ENCODE measurements at places on chromosomes 3 and 15.

- DNase-seq, result no peak
These were observed 32.0 kb upstream of the PPP4R2 start for GRCh38 chr3:72964633-72965032.

DNA sequence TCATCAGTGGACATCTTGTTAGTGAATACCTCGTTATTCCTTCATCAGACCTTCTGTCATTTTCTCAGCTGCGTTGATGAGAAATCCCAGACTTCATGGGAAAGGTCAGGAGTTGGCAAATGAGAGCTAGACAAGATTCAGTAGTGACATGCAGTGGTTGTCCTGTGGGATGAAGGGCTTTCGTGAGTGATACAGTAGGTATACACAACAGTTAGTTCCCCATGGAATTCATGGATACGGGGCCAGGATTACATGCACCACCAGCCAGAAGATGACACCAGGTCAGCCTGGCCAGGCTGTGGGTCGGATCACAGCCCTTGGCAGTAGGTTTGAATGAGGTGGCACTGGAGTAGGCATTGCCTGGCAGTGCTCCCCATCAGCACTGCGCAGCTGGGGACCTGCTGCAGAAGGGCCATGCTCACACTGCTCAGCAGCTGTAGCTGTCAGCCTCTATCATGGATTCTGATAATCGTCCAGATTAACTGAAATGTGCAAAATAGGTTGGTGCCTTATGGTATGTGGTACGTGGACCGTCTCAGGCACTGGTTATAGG lies 150.1 kb downstream of the SLCO3A1 start:
- DNase-seq, result peak; percentile 34

GRCh38 chr15:94441760-94442159 lies 210.4 kb downstream of the MCTP2 start:
- no peak for DNase-seq

GRCh38 chr3:157127831-157128767 lies 31.8 kb downstream of the CCNL1 start:
- peak; percentile 63 for DNase-seq

- no peak for DNase-seq
These were observed 27.7 kb downstream of the SRPRB start for GRCh38 chr3:133833267-133833666.

DNA sequence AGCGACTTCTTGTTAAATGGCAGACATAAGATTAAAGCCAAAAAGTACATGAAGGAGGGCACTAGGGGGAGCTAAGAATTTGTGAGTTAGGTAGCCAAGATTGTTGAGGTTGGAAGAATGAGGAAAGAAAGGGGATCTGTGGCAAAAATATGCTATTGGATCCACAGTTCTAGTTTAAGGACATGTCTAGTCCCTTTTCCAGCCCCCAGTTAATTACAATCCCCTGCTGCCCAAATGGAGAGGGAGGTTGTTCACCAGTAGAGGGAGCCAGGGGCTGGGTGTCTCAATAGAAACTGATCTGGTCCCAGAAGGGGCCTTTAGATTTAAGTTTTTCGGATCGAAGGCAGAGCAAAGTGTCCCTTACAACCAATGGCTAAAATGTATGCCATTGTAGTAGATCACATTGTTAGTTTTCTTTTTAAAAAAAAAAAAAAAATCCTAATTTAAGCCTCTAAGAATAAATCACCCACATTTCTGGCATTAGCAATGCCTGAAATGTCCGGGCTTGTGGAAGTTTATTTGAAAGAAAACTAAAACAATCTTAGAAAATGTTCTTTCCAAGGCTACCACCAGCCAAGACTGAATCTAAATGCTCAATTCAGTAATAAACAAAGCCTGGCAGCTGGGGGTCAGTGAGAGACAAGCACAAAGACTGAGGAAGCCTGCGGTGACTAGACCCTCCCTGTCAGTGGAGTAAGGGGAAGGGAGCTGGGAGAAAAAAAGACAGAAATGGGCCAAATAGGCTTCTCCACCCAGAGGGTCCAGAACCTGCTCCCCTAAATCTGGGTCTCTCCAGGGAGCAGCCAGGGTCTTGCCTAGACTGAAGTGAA lies 7.1 kb downstream of the COL8A1 start:
- DNase-seq, result no peak

DNA sequence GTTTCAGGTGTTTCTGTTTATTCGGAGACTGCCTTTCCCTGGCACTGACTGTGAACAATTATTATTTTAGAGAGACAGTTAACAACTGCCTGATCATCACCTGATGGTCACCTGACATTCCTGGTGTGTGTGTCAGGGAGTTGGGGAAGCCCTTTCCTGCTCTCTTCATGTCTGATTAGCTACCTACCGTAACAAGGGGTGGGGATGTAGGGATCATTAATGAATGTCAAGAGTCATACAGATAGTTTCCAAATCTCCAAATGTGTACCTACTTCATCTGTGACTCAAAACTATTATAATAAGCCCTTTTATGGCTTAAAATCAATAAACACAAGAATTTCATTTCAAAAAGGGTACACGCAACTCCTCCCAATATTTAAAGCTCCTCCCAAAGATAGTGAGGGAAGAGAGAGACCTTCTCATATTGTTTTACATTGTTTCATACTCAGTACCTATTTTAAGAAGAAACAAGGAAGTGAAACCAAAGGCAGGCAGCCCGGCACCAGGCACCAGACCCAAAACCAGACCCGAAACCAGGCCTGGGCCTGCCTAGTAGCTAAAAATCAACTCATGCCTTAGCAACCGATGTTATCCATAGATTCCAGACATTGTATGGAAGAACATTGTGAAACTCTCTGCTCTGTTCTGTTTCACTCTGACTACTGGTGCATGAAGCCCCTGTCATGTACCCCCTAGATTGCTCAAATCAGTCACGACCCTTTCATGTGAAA lies 844.9 kb upstream of the ALCAM start:
- no peak for DNase-seq

- DNase-seq, result no peak
These were observed 250.8 kb downstream of the XXYLT1 start for GRCh38 chr3:195020185-195020584.

DNA sequence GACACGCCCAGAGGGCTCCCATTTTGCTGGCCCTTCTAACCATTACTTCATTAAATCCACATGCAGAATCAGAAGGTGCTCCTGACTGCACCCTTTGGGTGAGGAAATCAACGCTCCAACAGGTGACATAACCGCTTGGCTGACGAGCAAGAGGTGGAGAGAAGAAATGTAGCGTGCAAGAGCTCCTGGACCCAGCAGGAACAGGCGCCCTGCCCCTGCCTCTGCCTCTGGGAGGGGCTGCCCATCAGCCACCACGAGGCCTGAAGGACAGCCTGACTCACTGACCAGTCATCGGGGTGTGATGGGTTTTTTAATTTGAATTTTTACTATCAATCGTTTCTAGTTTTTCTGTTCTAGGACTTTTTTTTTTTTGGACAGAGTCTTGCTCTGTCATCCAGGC lies 218.2 kb downstream of the ADAMTS17 start:
- DNase-seq, result no peak

- DNase-seq, result no peak
These were observed 82.2 kb downstream of the SRGAP3 start for GRCh38 chr3:9167222-9167621.

- DNase-seq, result peak; percentile 59
These were observed 19.9 kb downstream of the NDUFB4 start for GRCh38 chr3:120615847-120616609.

- DNase-seq, result peak; percentile 91
These were observed at the start of gene FGF12 for GRCh38 chr3:192727032-192727847. Gene FGF12 (minus strand): TSS chr3:192727541.

DNA sequence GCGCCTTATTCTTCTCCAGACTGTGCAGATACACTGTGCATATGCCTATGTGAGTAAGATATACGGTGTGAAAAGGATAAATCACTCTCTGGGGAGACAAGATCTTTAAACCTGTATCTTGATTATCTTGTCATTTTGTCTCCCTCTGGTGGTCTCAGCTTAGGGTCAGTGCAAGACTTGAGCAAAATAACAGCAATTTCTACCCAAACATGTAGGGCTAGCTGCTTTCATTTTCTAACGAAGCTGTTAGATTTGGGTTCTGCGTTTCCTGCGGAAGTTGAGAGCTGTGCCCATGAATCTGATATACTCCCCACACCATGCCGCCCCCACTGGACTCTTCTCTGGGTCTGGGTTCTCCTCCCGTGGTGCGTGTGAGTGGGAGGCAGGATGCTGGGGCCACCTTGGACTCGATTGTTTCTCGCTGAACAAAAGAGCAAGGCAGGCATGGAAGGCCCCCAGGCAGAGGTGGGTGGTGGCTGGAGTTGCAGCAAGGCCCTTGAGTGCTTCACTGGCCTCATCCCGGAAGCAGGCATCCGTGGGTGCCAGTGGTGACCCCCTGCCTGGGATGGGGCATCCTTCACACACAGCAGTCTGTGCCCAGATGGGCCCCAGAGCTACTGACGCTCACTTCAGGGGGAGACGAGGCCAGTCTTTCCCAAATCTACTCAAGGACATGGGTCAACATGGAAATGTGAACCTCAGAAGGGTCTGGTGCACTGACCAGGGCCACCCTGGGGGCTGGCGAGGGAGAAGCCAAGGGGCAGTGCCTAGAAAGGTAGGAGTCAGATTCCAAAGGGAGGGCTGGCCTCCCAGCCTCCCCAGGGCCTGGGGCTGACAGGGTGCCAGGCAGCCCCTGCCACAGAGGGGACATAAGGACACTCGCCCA lies 179.6 kb downstream of the NSMCE3 start:
- DNase-seq, result no peak

GRCh38 chr3:73548436-73548835 lies 76.3 kb downstream of the PDZRN3 start:
- DNase-seq, result no peak

DNA sequence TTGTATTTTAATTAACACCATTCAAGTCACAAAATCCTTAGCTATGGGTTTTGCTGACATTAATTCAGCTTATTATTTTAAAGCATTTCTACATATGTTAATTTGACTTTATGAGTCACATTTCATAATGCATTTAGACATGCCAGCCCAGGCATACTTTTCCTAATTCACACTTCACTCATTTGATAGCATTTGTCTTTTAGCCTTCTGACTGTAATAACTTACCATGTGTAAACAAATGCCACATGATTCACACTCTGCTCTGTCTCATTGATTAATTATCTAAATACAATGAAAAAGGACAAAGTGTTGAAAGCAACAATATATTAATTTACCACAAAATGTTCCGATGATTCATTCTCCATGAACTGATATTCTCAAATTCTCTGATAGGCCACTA lies 927.8 kb upstream of the EPHA6 start:
- no peak for DNase-seq

DNA sequence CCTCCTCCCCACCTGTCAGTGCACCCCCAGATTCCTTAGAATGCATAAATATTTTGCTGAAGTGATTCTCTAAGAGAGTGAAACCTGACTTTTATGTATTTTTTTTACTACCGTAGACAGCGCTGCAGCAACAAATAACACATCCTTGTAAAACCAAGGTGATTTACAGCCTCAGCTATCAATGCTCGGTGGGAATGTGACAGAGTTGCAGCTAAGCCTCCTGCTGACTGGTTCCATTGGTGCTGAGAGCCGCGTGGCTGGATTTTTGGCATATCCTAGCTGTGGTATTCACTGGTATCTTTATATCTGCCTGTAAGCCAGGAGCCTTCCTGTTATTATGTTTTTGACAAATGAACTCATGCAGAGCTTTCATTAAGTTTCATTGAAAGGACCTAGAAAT lies 11.0 kb downstream of the FGD5 start:
- DNase-seq, result no peak

- no peak for DNase-seq
These were observed 2.6 kb downstream of the TNIK start for GRCh38 chr3:171457607-171458061.

GRCh38 chr15:99584081-99584600 lies 18.4 kb downstream of the MEF2A start:
- DNase-seq, result no peak

- DNase-seq, result no peak
These were observed 49.3 kb downstream of the HHLA2 start for GRCh38 chr3:108345492-108346205.

GRCh38 chr3:34360713-34361112 lies 562.3 kb downstream of the PDCD6IP start:
- no peak for DNase-seq

- DNase-seq, result no peak
These were observed 14.9 kb downstream of the PRKCD start for GRCh38 chr3:53175613-53176540.

DNA sequence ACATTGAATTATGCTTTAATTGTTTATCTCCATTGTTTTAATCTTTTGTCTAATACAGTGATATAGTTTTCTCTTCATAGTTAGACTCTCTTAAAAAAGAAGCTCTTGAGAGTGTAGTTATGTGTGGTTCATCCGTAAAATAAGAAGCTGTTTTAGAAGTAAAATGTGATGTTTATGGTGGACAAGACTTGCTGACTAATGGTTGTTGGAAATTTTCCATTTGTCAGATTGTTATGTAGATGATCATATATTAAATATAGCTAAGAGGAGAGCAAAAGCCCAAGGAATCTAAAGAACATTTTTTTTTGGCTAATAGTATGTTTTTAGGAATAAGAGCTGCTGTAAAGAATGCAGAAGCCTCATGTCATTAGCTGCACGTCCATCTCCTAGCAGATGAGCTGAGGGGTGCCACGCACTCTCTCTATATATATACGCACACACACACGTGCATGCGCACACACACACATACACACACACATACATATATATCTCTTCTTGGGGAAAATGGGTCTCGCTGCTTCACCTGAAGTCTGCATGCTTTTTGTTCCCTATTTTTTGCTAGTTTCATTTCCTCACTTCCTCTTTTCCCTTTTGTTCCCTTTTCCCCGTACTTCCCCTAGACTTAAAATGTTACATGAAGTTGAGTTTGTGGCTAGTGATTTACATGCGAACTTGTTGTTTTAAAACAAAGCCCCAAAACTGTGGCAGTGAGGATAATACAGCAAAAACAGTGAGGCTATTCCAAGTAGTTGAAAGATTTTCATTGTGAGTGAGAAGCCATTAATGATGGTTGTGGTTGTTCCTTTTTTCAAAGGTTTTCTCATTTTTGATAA lies 107.8 kb downstream of the MBNL1 start:
- DNase-seq, result no peak

- DNase-seq, result no peak
These were observed 120.3 kb upstream of the CLSTN2 start for GRCh38 chr3:139814646-139815045.

DNA sequence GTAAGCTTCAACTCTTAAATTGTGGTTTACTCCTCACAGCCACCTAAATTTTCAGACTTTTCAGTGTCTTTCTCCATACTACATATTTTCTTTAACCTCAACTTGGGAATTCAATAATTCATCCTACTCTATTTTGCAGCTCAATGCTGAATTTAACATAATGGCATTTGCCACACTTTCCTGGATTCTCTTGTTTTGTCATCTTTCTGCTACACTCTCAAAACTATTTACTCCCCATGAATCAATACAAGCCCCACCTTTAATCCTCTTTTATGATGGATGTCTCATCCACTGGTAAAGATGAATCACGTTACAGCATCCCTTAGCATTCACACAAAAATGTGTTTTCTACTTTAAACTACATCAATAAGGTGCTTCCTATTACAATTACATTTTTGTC lies 19.6 kb upstream of the CHMP2B start:
- no peak for DNase-seq

All from left ventricle myocardium superior (tissue), 1 donor.